RKO (cell line): ENCODE measurements at places on chromosomes 12 and 14.
A peak's percentile ranks its signal among the peaks of the same experiment; 100 is the strongest.

- no peak for DNase-seq
Measured at GRCh38 chr14:104972301-104973134, 5.7 kb downstream of the AHNAK2 start.

- no peak for DNase-seq
Measured at GRCh38 chr12:57435293-57435692, 709 bp downstream of the INHBC start.

DNA sequence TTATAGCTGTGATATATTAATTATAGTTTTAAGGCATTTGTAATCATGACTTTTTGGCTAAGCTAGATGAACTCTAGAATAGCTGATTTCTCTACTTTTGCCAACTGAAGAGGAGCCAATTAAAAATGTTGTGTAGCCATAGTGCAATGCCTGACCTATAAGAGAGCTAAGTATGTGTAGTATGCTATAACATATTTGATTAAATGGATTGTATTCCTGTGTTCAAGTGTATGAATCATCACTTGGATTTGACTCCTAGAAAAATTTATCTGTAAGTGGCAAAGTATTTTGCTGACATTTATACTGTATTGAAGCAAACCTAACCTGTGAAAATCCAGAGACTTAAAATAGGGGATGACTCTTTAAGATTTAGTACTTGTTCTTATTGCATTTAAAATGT lies 34.2 kb downstream of the PCNX4 start:
- DNase-seq, result no peak

GRCh38 chr14:59020382-59020781 lies 168.1 kb upstream of the DAAM1 start:
- peak; percentile 48 for DNase-seq
